IPS DF 19.7 (cell line): ENCODE measurements at places on chromosomes 7 and 10.

DNA sequence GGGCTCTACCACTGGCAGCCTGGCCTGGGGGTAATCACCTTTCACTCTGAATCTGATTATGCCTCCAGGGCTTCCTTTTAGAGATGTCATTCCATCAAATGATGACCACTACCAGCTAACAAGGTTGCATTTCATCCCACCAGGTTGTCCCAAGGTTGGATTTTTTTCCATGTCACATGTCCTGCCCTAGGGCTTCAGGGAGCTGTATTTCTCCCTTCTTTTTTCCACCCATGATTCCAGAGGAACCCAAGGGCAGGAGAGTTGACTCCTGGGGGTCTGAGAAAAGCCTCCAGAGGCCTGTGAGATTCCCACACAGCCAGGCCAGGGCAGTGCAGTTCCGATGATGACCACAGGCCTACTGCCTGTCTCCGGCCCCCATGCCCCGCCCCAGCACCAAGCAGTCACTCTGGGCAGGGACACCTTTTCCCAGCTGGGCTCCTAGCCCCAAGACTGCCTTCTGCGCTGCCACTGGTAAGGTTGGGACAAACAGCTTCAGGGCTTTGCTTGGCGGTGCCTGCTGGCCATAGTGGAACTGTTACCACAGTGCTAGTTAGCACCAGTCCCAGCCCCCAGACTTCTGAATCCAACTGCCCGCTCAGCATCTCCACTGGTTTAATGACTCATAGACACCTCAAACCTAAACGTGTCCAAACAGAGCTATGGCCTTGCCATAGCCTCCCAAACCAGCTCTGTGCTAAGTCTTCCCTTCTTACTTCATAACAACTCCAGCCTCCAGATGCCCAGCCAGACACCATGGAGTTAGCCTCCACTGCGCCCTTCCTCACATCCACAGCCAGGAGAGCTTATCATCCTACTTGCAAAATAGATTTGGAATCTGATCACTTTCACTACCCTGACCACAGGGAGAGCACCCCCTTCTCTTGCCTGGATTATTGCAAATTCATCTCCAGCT, 133.7 kb downstream of the ARHGAP22 start:
- DNase-seq = no peak

- peak; percentile 56 for DNase-seq
Observed at GRCh38 chr7:99142727-99143520, 984 bp downstream of the SMURF1 start.

- DNase-seq = no peak
Observed at GRCh38 chr10:66836057-66836456, 89.8 kb upstream of the LRRTM3 start.

DNA sequence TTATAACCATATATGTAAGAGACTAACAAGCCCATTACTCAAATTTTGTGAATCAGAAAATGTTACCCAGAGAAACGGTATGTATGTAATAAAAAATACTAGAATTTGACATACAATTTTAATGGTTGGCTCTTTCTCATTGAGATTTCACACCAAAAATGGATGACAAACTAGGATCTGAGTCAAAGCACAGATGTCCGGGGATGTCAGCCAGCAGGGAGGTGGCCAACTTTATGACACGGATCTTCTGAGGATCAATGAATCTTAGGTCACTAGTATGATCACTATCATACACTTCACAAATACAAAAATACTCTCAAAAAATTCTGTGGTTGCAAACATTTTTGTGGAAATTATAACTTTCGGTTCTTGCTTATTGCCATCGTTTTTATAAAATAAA, 173.5 kb upstream of the NFE2L3 start:
- no peak for DNase-seq

- DNase-seq = no peak
Observed at GRCh38 chr10:3056280-3057037, 10.9 kb upstream of the PFKP start.

DNA sequence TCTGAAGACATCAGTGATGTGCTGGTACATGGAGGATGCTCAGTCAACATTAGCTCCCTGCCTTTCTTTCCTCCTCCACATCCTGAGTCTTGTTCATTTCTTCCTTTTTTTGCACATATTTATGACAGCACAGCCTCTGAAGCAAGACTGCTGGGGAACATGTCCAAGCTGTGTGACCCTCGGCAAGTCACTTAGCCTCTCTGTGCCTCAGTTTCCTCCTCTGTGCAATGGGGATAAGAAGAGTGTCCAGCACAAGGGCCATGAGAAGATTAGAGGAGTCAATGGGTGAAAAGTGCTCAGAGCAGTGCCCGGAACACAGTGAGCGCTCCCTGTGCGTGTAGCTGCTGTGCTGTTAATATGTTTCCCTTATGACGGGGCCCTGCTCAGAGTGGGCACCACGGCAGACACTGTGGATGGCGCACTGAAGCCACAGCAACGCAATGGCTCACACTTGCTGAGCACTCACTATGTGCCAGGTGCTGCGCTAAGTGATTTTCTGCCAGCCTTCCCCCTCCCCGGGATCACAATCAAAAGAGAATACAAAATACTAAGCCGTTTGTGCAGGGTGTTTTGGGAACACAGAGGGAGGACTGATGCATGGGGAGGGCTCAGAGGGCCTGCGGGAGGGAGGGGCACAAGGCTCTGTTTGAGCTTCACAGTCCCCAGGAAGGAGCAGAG, 28.7 kb downstream of the ZCCHC24 start:
- DNase-seq = no peak

DNA sequence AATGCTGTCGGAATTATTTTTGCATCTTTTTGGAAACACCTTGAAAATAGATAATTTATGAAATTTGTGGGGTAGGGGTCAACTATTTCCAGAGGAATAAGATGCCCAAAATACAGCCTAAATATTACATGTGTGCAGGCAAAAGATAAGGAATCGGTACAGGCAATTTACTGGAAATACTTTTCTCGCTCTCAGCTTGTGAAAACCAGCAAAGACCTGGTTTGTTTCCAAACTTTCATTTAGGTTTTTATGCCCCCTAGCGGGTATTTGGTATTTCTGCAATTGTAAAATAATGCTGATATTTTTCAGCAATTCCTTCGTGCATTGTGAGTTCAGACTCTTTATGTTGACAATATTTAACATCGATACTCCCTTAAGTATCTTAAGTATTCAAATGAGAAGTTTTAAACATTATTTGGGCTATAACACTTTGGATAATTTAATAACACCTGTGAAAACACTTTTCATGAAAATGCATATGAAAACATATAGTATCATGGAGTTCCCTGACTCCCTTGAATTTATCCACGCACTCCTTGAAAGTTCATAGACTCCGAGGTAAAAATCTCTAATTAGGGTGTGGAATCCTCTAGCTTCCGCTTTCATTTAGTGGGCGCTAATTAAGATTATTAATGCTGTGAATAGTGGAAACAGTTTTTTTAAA, 132.4 kb downstream of the TSPAN12 start:
- DNase-seq = peak; percentile 5

DNA sequence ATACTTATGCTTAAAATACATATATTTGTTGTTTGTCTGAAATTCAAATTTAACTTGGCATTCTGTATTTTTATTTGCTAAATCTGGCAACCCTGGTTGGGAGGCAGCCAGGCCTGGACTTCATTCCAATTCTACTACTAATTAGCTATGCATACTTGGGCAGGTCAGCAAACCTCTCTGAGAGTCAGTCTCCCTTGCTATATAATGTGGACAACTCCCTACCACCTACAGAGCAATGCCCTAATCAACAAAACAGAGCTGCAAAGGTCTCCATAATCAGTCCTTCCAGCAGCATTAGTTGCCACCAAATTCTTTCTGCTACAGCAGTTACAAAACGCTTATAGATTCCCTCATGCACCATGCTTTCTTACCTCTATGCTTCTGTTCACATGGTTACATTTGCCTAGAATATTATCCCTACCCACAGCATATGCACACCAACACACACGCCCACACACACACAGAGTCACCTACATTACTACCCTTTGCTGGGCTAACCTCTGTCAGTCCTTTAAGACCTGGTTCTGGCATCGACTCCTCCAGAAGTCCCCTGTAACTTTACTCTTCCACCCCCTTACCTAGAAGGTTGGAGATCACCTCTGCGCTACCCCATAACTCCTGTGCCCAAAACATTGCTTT, 188.7 kb downstream of the FGFR2 start:
- DNase-seq = no peak

- no peak for DNase-seq
Observed at GRCh38 chr7:125375942-125376341, 446.3 kb upstream of the POT1 start.

DNA sequence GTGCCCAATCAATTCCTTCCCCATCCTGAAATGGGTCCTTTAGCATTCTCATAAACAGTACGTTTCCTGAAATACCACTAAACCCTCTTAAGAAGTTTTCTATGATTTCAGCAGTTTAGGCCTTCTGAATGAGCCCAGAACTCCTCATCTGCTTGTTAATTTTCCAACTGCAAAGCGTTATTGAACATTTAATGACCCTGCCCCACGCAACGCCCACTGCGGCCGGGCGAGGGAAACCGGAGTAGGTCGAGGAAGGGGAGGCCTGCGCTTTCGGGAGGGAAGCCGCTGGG, 608 bp upstream of the UBN2 start:
- DNase-seq = no peak

GRCh38 chr10:37816290-37816689, 41.1 kb downstream of the ZNF248 start:
- DNase-seq = no peak

DNA sequence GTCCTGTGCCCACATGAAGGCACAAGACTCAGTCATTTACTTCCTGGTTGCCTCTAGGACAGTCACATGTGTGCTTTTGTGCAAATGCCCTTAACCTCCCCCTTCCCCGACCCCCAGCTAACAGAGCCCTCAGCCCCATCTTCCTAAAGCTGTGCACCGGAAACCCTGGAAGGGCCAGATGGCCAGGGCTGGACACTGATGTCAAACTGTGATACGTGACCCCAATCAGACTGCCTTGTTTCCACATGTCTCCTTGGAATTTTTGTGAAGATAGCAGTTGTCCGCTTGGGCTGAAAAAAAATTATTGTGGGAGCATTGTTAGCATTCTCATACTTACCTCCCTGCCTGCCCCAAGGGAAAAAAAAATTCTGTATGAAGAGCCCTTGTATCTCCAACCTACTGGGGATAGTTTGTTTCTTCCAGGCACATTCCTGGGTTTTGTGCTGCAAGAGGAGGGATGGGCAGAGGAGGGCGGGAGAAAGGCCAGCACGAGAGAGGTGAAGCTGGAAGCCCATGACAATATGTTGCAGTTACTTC, 17.0 kb upstream of the ADAM12 start:
- no peak for DNase-seq
